ENCODE measurements at places on chromosomes 2 and 18.

GRCh38 chr18:3655254-3656050, 205.5 kb downstream of the TGIF1 start:
- no peak for DNase-seq

DNA sequence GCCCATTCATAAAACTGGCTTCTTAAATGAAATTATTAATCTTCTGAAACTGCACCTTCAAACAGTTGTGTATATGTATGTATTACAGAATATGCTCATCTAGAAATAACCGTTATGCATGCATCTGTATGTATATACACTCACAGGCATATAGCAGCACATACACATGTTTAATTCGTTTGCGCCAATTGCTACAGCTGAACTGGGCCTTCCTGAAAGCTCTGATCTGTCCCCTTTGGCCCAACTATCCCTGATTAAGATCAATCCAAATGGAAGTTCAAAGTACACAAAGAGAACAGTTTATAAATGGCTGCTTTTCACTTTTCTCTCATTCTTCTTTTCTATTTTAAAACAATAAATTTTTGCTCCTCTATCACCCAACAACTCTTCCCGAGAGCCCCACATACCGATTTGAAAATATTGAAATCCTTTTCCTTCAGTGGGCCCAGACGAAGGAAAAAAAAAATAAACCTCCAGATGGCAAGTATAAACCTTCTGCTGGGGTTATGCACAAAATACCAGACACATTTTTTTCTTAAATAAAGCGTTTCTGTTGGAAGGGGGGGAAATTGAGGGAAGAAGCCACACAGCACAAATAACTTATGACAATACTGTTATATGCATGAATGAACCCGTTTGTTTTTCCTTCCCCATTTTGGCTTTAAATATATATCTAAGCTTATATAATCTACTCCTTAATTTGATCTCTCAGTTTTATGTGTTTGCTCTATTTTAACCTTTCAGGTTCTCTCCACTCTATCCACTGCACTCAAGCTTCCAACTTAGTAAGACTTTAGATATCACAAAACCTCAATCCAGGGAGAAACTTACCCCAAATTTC, 267.3 kb downstream of the TCF4 start:
- no peak for DNase-seq

- no peak for DNase-seq
Measured at GRCh38 chr2:45137966-45138695, 128.9 kb upstream of the SIX2 start.

DNA sequence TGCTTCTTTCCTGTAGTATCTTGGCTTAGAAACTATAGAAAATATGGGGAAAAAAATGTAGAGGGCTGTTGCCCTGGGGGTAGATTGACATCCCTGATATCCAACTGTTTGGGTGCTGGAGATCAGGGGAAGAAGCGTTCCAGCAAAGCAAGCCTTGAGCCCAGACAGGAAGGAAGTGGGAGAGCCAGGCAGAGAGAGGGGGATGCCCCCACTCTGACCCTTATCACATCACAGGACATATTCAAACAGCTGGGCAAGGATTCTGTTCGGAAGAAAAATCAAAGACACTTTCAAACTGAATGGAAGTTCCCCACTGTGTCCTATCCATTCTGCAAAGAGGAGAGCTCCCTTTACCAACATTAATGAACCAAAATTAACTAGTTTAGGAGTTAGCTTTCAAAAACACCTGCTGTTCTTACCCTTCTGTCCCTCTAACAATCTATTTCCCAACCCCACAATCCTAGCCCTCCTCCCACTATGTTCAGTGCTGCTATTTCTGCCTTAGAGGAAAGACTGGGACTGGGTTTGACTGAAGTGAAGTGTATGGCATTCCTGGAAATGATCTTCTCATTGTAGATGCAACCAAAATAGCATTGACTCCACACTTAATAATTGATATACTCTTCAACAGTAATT, 16.9 kb upstream of the KCNG3 start:
- DNase-seq: no peak

DNA sequence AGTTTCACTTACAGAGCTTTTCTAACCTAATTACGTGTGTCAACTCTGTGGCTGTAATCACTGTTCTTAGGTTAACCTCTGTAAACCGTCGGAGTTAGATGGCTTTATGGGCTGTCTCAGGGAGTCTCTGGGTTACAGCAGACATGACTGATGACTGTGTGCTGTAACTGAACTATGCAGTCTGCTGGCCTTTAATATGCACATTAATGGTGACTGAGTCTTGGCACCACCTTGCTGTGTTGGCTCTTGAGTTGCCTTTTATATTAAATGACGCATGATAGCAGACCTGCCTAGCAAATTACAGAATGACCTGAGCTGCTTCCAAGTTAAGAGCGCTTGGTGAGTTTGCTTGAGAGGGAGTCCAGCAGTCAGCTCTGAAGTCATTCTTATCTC, 90.1 kb downstream of the ACKR3 start:
- DNase-seq: no peak

DNA sequence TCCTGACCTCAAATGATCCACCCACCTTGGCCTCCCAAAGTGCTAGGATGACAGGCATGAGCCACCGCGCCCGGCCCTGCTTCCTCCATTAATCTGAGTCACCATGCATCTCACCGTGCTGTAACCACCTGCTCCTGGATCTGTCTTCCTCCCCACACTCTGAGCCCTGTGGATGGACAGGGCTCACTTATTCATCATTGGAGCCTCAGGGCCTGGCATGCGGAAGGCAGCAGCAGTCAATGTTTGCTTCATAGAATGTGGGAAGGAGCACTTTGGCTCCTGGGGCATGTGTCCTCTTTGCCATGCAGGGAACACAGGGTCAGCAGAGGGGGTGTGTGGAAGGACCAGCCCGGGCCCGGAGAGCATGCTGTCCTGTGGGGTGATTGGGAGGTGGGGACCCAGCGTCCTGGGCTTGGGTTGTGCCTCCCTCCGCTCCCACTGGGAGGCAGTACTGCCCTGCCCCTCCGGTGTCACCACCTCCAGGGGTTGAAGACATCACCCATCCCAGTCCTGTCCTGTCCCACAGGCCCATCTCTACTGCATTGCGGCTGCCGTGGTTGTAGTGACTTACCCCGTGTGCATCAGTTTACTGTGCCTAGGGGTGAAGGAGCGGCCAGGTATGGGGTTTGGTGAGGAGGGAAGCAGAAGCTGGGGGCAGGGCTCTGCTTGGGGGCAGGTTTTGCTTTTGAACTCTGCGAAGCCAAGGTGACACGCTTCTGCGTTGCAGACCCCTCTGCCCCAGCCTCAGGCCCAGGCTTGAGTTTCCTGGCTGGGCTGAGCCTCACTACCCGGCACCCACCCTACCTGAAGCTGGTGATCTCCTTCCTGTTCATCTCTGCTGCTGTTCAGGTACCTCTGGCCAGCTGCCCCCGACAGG, 11.5 kb downstream of the MFSD2B start:
- DNase-seq: no peak

- DNase-seq: no peak
Measured at GRCh38 chr2:236459393-236459792, 110.2 kb upstream of the ACKR3 start.

DNA sequence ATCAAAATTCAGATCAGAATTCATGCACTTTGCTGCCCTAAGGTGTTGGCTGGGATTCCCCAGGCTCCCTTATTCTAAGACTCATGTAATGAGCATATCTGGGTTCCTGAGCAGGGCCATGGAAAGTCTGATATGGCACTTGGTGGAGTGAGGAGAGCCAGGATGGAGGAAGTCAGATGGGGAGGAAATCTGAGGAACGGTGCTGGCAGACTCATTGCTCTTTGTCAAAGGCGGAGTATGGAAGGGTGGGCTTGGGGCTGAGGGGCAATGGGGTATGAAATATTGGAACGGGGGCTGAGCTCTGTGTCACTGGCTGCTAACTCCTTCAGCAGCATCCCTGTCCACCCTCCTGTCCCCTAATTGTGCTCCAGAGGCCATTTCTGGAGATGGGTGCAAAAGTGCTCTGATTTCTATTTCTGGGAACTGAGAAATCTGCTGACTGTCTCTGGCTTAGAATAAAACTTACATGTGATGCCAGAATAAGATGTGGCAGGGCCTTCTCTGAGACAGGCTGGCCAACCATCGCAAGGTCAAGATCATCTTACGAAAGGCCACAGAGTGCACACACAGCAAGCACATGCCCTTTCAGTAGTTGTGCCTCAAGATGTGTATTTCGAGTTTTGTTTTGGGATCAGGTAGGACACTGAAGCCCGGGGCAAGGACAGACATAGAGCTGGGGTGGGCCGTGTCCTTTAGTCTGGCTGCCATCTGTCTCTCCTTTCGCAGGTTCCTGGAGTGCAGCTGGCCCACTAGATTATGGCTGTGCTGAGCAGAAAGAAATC, 480.0 kb upstream of the HS6ST1 start:
- DNase-seq: no peak

GRCh38 chr2:197889041-197889440, 84.6 kb downstream of the PLCL1 start:
- no peak for DNase-seq

- no peak for DNase-seq
Measured at GRCh38 chr2:198957181-198957580, 500.6 kb downstream of the SATB2 start.

- DNase-seq: no peak
Measured at GRCh38 chr18:69564602-69565001, 163.9 kb downstream of the DOK6 start.

DNA sequence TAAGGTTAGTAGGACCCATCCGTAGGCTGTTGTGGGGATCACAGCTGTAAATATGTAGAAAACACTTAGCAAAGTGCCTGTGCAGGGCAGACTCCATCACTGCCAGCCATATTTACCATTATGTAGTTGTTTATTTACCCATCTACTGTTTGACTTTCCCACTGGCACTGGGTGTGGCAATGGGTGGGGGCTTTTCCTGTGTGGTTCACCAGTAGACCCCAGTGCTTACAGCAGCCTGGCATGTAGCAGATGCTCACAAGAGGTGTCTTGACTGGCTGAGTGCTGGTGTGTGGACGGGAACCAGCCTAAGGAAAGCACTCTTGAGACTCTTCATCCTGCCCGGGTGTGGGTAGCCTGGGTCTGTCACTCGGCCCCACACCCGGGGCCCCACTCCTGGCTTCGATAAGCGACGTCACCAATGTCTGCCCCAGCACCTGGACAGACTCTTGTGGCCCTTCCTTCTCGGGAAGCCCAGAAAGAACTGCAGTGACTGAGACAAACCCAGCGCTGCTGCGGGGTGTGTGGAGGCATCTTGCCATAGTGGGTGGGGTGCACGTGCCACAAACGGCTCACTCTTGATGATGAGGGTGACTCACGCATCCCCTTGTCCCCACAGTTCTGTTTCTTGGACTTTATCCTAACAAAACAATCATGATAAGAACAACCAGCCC, 78.3 kb downstream of the HDAC4 start:
- no peak for DNase-seq

- no peak for DNase-seq
Measured at GRCh38 chr18:13233787-13234783, 15.5 kb downstream of the LDLRAD4 start.

DNA sequence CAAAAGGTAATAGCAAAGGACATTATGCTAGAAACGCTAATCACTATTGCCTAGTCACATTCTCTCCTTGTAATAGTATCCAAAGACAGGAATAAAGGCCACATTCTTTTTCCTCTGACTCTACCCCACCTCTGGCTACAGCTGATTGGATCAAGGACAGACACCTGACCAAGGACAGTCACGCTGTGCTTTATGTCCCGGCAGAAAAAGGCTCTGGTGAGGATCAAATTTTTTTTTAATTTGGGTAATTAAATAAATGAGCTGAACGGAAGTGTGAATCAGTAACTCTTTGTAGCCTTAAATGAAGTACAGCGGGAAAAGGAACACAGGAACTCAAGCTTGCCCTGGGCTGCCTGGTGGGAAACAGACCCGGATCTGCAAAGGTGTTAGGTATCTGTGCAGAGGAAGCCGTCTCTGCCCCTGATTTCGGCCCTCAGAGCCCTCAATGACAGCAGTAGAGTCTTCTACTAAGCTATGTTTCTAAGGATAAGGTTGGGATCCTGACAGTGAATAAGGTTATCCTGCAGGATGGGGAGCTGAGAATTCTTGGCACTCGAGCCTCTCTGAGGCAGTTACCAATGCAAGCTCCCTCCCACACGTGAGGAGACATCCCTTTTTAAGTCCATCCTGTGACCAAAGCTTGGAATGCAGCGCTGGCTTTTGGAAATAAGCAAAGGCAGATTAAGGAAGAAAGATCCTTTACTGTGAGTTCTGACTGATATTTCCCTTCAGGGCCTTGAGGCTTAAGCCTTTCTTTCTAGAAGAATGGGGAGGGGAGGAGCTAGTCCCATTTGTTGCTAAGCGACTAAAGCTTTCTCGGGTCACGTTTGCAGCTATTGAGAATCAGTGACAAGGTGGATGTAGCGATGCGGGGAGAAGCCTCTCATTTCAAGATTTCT, 37.8 kb upstream of the IKZF2 start:
- DNase-seq: peak; percentile 6

GRCh38 chr2:159136391-159136790, 150.1 kb downstream of the WDSUB1 start:
- DNase-seq: no peak
